H4 (cell line): ENCODE measurements at places on chromosomes 7 and 10. TPM values are rescaled to one million over a fixed set of nuclear protein-coding genes. Genes with fewer than 3 reads are reported as not detected.

DNA sequence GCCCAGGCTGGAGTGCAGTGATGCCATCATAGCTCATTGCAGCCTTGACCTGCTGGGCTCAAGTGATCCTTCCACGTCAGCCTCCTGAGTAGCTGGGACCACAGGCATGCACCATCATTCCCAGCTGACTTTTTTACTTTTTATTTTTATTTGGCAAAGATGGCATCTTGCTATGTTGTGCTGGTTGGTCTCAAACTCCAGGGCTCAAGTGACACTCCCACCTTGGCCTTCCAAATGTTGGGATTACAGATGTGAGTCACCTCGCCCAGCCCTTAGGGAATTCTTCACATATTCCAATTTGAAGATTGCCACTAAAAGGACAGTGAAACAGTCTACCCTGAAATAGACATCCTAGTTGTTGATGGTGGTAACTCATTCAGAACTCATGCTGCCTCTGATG lies 27.7 kb downstream of the SUGCT start:
- DNase-seq, result no peak

GRCh38 chr10:33365871-33366411 lies 31.5 kb upstream of the NRP1 start:
- peak; percentile 19 for DNase-seq

DNA sequence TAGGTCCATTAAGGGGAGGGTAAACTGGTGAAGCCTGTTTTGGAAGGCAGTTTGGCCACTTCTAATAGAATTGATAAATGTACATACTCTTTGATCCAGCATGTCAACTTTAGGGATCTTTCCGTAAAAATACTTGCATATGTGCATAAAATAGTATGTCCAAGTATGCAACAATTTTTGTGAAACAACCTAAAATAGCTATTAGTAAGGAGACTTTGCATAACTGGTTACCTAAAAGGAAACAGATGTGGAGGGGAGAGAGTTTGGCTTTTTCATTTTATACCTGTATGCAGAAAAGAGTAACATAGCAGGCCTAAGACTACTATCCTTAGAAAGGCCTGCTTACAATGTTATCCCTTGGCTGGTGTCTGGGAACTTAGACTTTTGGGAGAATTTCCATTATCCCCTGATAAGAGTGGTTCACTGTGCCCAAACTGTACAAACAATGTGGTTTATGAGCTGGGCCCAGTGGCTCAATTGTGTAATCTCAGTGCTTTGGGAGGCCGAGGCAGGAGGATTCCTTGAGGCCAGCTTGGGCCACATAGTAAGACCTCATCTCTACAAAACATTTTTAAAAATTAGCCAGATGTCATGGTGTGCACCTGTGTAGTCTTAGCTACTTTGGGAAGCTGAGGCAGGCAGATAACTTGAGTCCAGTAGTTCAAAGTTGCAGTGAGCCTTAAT lies 21.3 kb downstream of the PTPN12 start:
- no peak for DNase-seq

GRCh38 chr10:30398788-30399187 lies 35.2 kb upstream of the MAP3K8 start:
- no peak for DNase-seq

DNA sequence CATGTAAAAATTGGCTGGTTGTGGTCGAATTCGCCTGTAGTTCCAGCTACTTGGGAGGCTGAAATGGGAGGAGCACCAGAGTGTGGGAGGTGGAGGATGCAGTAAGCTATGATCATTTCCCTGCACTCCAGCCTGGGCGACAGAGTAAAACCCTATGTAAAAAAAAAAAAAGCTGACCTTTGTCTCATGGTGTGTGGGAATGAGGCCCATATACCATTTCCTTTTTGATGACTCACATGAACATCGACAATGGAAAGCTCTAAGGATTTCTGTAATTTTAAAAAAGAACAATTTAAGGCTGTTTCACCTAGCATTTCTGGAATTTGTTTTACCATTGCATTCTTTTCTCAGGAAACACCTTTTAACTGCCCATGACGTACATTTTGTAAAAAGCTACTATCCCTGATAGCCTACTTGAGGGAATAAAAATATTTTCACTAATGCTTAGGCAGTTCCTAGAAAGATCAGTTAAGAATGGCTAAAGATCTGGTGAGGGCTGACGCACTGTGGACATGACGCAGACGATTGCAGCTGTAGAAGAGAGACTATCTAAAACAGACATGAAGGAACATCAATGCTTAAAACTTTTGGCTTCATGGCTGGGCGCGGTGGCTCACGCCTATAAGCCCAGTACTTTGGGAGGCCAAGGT lies 400.6 kb upstream of the IGFBP3 start:
- peak; percentile 58 for DNase-seq

GRCh38 chr10:78357141-78358063 lies 323.7 kb downstream of the RPS24 start:
- no peak for DNase-seq

GRCh38 chr10:87761892-87762291 lies 56.1 kb downstream of the ATAD1 start:
- peak; percentile 69 for DNase-seq

DNA sequence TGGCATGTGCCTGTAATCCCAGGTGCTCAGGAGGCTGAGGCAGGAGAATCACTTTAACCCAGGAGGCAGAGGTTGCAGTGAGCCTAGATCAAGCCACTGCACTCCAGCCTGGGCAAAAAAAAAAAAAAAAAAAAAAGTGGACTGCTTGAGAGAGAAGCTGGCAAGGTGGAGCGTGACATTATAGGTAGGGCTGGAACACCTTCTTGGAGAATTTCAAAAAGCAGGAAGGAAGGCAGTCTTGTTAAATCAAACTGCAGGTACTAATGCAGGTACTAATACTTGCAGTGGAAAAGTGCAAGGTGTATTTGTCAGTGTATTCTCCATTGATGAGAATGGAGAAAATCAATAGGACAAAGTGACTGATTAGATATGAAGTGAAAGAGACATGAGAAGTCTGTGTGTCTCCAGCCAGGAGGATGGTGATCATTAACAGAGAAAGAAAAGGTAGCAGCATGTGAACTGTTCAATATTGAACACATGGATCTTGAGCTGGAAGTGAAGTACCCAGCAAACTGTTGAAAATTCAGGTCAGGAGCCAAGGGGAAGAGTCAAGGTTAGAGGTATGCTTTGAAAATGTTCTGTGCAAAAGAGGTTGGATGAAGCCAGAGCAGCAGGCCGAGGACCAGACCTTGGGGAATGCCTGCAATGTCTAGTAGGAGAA lies 12.6 kb upstream of the SLC16A12 start:
- DNase-seq, result no peak

Gene RNF133
- total RNA-seq, result not detected in 2 replicates

Gene NEUROG3
- 0.14 TPM in 1 of 2 replicates, not detected in the other for total RNA-seq

Gene LIPF
- total RNA-seq, result not detected in 2 replicates
